ENCODE measurements at places on chromosomes 12 and 14. TPM values are rescaled to one million over a fixed set of nuclear protein-coding genes. Genes with fewer than 3 reads are reported as not detected.

KCNK13 gene
- total RNA-seq = not detected

DCN gene
- total RNA-seq = not detected

PLBD1 gene
- total RNA-seq = not detected

RIMBP2 gene
- total RNA-seq = not detected

PRKD1 gene
- not detected for total RNA-seq

DNA sequence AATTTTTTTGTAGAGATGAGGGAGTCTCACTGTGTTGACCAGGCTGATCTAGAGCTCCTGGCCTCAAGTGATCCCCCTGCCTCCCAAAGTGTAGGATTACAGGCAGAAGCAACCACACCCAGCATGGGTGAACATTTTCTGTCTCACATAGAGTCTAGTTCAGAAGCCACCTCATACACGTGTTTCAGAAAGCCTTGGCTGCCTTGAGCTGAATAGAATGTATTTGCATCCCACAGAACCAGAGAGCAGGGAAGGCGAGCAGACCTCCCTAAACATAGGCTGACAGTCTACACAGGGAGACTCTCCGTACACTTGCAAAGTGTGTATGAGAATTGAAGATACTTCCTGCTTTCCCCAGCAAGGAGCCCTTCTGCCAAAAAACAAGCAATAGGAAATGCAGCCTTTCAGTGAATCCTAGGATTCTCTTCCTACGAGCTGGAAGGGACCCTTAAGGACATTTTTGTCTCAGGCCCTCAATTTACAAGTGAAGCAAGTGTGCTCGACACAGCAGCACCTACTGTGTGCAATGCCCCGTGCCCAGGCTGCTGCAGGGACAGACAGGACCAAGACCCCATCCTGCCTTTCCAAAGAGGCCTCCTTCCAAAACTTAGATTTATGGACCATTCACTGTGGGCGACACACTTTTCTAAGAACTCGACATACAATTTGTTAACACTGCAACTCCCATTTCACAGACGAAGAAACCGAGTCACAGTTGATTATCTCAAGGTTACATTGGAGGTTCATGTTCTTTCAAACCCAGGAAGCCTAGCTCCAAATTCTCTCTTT is 11.2 kb downstream of the NUAK1 start:
- no peak for DNase-seq

DNA sequence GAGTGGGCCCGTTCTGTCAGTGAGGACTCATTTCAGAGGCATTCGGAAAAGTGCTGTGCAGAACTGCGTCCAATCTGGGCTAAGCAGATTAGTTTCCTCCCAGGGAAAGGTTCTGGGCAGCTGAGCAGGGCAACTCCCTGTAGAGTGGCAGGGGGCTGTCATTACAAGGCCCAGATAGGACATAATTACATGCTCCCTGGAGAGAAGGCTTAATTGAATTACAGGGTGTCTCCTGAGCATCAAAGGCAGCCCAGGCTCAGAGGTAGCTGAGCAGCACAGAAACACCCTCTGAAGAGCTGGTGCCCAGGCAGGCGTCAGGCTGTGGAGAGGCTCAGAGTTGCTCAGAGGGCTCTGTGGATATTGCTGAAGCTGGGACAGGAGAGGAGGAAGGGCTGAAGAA is 36.0 kb downstream of the SLC8A3 start:
- no peak for DNase-seq

- DNase-seq = no peak
These were observed 833.0 kb downstream of the SLC6A15 start for GRCh38 chr12:84079626-84080025.

GRCh38 chr12:114163771-114164170 is 197.6 kb upstream of the RBM19 start:
- no peak for DNase-seq

DNA sequence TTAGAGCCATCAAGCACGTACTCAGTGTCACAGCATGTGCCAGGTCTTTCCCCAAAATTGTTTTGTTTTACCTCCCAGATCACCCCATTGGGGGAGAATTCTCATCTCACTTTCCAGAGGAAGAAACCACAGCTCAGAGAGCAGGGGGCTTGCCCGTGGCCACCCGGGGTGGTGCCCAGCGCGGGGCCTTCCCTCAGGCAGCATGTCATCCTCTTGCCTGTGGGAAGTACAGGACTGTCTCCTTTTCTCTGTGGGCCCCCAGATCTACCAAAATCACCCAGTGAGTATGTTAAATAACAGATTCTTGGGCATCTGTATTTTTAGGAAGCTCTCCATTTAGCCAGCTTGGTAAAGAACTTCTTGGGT is 5.9 kb downstream of the RPS6KL1 start:
- no peak for DNase-seq

DNA sequence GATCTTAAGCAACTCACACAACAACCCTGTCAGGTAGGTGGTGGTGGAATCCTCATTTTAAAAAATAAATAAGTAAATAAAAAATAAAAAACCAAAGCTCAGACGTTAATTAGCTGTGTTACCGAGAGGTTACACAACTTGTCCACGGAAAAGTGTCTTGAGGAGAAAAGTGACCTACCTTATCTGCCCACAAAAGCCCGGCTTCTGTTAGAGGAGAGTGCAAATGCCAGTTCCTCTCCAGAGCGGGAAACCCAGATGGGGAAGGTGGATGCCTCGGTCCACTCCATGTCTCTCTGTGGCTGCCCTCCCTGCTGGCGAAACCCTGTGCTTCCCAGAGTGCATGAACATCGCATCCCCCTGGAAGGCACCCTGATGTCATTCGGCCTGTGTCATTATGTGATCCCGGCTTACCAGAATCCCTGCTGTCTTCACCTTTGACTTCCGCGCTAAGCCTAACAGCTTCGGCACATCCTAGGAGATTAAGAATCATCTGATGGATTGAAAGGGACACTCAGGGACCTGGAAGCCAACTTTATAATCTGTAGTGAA is 6.4 kb downstream of the MLXIP start:
- no peak for DNase-seq

DNA sequence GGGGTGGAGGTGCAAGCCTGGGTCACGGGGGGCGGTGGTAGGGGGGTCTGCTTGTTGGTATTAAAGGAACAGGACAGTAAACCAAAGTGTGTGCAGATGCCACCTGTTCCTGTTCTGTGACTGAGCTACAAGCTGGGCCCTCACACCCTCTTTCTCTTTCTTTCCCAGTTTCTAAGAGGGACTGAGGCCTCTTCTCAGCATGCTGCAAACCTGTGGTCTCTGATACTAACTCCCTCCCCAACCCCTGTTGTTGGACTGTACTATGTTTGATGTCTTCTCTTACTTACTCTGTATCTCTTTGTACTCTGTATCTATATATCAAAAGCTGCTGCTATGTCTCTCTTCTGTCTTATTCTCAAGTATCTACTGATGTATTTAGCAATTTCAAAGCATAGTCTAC is 6.9 kb upstream of the PIP4K2C start:
- no peak for DNase-seq

DNA sequence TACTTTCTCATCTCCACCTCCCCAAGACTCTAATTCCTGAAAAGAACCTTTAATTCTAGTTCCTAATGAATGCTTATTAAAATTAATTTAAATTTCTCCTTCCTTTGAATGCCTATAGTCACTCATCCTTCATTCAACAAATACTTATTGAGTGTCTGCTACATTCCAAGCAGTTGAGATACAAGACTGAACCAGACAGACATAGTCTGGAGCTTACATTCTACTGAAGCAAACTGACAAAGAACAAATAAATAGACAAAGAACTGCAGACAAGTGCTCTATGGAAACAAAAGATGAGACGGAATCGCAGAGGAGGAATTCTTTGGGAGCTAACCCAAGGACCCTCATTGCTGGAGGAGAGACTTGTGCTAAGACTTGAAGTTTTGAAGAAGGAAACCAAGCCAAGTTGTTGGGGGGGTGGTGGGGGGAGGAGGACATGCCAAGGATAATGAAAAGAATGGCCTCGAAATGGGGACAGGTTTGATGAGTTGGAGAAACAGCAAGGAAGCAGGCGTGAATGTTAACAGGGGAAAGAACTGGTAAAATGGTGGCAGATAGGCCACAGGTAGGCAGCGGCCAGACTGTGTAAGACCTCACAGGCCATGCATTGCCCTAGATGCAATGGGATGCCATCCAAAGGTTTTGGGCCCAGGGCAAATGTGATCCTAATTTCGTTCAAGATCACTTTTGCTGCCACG is 9.7 kb upstream of the TDG start:
- no peak for DNase-seq

DNA sequence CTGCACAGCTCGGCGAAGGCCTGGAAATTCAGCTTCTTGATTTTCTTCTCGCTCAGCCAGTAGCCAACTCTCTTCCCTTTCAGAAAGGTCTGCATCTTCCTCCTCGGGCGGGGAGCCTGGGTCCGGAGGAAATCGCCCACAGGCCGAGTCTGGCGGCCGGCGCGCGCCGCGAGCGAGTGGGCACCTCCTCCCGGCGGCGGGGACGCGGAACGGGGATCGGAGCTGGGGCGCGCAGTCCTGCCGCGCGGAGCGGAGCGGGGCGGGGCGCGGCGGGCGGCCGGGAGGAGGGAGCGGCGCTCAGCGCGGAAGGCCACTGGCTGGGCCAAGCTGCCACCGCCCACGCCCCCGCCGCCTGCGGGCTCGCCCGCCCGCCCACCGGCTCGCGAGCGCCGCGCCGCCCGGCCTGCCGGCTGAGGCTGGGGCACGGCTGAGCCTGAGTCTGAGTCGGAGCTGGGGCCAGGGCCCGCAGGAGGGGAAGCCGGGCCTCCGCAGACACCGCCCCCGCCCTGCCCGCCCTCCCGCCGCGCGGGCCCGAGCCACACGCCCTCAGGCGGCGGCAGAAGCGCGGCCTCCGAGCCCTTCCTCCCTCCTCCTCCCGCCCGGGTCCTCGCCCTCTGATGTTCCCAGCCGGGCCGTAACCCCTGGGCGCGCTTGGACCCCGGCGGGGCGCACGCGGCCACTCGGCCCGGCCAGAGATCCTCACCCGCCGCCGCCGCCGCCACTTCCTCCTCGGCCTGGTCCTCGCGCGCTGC is 480 bp downstream of the ITPK1 start:
- DNase-seq = peak; percentile 96

- no peak for DNase-seq
These were observed 481 bp downstream of the REC8 start for GRCh38 chr14:24172261-24172860.

GRCh38 chr12:122079033-122079531 is 526 bp downstream of the MLXIP start:
- no peak for DNase-seq
